ENCODE measurements at places on chromosomes 2 and 18.
A peak's percentile ranks its signal among the peaks of the same experiment; 100 is the strongest.

DNA sequence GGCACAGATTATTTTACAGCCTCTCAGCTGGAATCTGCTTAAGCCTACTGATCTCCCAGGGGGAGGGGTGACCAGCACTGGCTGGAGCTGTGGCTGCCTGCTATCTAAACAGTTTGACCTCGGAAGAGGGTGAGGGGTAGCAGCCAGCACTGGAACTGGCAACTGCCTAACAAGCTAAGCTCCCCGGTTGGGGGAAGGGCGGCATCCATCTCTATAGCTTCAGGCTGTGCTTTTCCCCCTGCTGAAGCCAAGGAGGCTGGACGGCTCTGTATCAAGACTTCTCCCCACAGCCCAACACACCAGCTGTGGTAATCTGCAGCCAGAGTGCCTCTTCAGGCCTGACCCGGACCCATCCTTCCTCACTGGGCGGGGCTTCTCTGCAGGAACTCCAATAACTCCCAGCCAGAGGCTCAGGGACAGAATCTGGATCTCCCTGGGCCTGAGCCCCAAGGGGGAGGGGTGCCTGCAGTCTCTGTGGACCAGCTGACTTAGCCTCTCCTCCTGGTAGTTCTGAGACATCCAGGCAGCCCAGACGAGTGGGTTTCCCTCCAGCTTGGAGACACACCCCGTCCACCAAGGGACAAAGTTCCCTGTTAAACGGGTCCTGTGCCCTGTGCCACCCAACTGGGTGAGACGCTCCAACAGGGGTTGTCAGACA, 560.2 kb downstream of the LRP1B start:
- DNase-seq: no peak

- DNase-seq: no peak
These were observed 337.5 kb upstream of the NT5C1B start for GRCh38 chr2:18926631-18927524.

DNA sequence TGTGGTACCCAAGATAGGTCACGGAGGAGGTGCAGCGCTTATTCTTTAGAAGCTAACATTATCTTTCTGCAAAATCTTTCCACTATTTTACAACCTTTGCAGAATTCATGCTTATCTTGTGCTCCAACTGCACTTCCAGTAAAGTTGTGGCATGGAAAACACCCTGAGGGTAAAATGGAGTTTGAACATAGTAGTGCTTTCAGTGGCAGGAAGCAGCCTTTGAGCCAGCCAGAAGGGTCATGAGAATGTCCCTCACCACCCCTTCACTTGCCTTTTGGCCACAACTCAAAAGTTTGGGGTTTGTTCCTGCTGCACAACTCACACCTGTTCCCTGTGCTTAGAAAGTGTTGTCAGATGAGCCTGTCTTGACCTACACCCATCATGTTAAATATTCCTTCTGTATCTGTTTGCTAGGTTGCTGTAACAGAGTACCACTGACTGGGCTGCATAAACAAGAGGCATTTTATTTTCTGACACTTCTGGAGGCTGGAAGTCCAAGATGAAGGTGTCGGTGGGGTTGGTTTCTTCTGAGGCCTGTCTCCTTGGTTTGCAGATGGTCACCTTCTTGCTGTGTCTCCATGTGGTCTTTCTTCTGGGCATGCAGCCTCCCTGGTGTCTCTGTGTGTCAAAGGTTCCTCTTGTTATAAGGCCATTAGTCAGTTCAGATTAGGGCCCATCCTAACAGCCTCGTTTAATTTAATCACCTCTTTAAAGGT, 194.1 kb downstream of the SMAD7 start:
- no peak for DNase-seq

DNA sequence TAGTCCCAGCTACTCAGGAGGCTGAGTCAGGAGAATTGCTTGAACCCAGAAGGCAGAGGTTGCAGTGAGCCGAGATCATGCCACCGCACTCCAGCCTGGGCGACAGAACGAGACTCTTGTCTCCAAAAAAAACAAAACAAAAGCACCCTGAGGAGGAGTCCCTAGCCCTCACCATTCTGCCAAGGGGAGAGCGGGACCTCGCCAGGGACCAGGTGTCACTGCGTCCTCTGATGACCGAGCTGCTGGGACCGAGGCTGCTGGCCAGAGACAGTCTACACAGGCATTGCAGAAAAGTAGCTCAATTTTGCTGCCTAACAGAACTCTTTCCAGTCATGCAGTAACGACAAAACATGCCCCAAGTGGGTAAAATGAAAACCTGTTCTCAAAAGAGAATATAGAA, 18.4 kb downstream of the NCK2 start:
- no peak for DNase-seq

DNA sequence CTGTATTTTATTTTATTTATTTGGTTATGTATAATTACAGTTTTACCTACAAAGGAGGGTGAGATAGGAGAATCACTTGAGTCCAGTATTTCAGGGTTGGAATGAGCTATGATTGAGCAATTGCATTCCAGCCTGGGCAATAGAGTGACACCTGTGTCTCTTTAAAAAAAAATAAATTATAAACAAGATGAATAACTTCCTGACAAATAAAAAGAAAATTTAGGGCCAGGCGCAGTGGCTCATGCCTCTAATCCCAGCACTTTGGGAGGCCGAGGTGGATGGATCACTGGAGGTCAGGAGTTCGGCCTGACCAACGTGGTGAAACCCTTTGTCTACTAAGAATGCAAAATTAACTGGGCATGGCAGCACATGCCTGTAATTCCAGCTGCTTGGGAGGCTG, 17.3 kb downstream of the MTA3 start:
- DNase-seq: no peak

DNA sequence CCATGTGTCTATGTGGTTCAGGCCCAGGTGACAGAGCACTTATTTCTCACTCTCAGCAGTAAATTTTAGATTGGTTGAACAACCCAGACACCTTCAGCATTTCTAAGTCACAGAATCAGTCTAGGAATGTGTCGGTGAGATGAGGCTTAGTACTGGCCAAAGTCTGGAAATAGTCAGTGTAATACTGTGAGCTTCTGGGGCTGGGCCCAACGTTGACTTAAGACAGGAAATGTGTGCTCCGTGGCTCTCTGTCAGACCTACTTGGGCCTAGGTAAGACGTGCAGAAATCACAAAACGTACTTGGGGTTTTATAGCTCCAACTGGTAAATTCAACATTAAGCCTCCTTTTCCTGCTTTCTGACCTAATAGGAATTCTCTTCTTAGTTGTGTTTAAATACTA, 160.3 kb upstream of the COL3A1 start:
- DNase-seq: peak; percentile 31

- no peak for DNase-seq
These were observed 68.9 kb upstream of the THOC1 start for GRCh38 chr18:336713-337112.

DNA sequence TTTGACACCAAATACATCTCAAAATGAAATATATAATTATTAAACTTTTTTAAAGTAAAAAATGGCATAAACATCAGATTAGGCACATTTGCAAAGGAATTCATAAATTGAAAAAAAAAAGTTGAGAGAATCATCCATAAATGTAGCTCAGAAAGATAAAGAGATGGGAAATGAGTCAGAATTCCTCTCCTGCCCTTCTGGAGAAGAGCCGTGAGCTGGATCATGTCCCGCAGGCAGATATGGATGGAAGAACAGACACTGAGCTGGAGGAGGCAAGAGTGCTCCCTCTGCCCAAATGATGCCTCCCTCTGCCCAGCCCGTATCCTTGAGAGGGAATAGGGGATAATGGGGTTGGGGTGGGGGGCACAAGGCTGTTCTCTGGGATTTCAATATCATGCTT, 190.9 kb downstream of the TFCP2L1 start:
- DNase-seq: no peak

DNA sequence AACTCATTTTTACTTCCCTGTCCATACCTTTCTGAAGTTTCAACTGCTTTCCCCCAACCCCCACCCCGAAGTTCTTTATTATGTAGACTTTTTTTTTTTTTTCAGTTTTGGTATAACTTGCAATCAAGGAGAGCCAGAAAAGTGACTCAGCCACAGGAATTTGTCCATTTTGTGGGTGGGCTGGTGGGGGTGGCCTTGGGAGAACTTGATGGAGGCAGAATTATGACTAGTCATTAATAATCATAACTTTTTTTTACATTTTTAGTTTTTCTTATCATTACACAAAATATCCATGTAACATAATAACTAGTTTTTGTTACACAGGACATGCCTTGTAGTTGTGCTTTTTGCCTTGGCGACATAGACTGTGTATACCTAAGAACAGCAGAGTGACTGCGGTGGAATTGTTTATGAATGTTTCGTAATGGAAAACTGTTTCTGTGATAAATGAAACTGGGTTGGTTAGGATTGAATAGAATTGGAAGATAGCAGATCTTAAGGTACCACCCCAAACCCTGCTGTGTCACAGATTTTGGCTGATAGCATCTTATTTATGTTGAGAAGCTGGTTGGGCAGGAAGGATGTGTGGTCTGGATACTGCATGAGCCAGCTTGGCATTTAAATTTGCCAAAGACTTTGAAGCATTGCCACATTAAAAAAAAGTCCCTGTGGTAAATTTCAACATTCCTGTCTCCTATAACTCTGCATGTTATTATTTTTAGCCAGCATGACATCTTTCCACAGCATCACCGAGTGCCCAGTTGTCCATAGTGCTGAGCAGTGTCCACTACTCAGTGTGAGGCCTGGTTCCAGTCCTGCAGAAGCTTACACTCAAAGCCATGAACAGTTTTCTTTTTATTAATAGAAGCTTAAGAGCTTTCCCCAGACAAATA, 30.7 kb downstream of the LYPD6B start:
- peak; percentile 87 for DNase-seq

DNA sequence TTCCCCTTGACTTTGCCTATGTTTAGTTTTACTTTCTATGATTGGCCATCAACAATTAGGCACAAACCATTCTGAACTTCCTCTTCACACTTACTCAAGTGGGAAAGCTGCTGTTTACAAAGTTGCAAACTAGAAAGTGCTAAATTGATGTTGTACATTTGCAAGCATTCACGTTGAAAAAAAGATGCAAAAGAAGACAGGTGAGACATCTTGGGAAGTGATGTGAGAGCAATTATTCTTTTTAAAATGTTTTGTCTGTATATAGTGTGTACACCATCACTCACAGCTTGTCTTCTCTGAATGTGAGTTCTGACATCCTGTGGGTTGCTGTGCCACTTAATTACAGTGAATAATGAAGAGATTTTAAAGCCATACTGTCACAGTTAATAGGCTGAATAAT, 874.1 kb upstream of the LRATD1 start:
- DNase-seq: no peak

DNA sequence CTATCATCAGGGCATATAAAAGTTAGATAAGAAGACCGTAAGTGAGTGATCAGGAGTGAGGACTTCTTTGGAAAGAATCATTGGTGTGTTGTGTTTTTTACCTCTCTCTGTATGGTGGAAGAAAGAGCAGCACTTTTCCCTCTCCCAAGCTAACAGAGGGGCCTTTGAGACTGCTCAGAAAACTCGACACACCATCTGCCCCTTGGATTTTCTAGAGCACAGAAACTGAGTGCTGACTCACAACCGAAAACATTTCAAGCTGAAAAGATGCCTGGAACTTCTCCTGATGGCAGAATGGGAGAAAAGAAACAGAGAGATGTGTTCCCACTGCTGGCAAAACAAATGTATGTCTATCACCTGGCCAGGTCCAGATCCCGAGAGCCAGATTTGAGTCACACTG, 156.6 kb downstream of the DNAH7 start:
- no peak for DNase-seq

DNA sequence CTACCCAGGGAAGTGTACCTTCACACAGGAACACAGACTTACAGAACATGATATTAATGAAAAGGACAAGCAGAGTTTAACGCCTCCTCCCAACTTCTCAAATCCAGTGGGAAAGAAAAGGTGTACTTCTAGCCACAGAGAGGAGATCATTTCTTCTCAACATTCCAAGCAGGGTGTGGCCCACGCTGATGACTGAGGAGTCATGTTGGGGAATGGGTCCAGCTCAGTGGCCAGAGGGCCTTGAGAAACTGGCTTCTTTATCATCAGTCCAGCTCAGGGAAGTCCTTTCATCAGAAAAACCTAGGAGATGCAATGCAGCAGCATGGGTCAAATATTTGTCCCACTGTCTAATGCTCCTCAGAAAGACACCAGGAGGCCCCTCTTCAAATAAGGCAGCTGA, 63.0 kb downstream of the RBM43 start:
- no peak for DNase-seq

- no peak for DNase-seq
These were observed 74.8 kb upstream of the SLC66A3 start for GRCh38 chr2:11080253-11081115.

- DNase-seq: no peak
These were observed 77.0 kb upstream of the SMIM21 start for GRCh38 chr18:75504469-75504868.

GRCh38 chr2:106018141-106018540, 176.0 kb downstream of the UXS1 start:
- DNase-seq: no peak

- no peak for DNase-seq
These were observed 589.5 kb upstream of the NXPH2 start for GRCh38 chr2:139369423-139370409.

GRCh38 chr2:121356058-121356640, 71.1 kb upstream of the TFCP2L1 start:
- peak; percentile 78 for DNase-seq

DNA sequence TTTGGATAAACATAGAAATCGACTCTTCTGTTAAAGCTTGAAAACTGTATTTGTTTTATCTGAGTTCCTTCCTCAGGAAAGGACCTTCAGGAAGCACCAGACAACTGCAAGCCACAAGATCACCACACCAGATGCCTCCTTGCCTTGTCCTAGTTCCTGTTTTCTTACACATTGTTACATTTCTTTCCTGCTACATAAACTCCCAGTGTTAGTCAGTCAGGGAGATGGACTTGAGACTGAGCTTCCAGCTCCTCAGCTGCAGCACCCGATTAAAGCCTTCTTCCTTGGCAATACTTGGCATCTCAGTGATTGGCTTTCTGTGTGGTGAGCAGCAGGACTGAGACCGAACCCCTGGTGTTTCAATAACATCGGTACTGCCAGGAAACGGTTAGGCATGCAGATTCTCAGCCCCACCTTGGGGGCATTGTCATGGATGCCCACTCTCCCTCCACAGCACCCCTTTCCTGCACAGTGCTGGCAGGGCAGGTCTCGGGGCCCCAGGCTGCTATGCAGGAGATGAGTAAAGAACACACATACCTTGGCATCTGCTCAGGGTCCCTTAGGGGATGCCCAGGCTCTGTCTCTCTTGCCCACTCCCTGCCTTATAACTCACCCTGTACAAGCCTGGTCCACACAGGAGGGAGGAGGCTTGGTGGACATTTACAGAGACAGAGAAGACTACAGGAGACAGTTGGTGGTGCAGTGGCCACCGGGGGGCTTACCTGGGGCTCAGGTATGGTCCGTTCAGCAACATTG, 32.6 kb downstream of the ANKMY1 start:
- DNase-seq: no peak

- no peak for DNase-seq
These were observed 10.7 kb downstream of the GPR45 start for GRCh38 chr2:105252271-105252670.

GRCh38 chr2:226644399-226644865, 155.2 kb downstream of the IRS1 start:
- peak; percentile 78 for DNase-seq

DNA sequence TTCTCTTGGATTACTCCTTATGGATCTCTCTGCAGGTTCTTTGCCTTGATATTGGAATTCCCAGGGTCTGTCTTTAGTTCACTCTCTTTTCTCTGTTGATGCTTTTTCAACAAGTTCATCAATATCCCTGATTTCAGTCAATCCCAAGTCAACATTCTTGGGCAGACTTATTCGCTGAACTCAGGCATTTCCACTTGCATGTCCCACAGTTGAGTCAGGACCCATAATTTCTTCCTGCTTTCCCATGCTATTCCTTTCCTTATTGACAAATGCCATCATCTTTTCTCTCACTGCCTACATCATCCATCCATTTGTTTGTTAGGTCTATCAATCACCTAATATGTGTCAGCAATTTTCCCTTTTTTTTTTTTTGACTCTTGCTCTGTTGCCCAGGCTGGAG, 11.6 kb downstream of the GPD2 start:
- DNase-seq: no peak

Data from astrocyte of the spinal cord (primary cell).